Fibroblast of skin of left biceps (primary cell): ENCODE measurements at places on chromosomes 3 and 15.

- no peak for DNase-seq
Measured at GRCh38 chr3:112956351-112956750, 18.6 kb downstream of the CD200R1 start.

- no peak for DNase-seq
Measured at GRCh38 chr3:66499881-66500575, 794 bp downstream of the LRIG1 start.

- DNase-seq = no peak
Measured at GRCh38 chr15:24856397-24857390, 98.1 kb upstream of the SNRPN start.

DNA sequence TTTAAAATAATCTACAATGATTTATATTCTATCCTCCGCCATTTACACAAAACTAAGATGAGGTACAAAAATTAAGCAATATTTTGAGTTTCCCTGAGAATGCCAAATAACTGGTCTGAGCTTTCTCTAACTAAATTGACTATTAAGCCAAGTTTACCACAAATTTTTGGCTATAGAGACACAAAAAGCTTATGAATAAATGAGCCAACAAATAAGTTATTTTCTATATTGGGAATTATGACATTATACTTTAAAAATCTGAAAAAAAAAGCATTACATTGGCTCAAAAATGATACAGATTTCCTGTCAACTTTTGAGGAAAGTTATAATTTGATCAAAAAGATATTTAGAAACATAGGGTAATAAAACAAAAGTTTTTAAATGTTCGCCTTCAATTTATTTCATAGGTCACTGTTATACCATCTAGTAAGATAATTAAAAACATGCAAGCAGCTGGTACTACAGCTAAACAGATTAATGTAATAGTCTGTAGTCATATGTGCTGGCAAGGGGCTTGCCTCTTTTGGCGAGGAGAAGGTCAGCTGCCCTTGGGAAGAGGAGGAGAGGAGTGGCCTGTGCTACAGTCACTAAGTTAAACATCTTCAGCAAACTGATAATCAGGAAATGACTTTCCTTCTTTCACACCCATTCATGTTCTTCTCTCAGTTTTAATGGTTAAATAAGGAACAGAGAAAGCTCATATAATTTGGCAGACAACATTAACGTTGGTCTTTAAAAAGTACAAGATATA is 318.5 kb downstream of the TBC1D5 start:
- no peak for DNase-seq

- no peak for DNase-seq
Measured at GRCh38 chr3:119237299-119237698, 3.4 kb downstream of the B4GALT4 start.

GRCh38 chr3:64648927-64649906 is 38.6 kb downstream of the ADAMTS9 start:
- no peak for DNase-seq
